Large intestine (tissue), 12 donors: ENCODE measurements at places on chromosomes 2 and 18. TPM values are rescaled to one million over a fixed set of nuclear protein-coding genes. Genes with fewer than 3 reads are reported as not detected.
A peak's percentile ranks its signal among the peaks of the same experiment; 100 is the strongest.

ASNSD1 gene
- 35.9 TPM for polyA plus RNA-seq

DNA sequence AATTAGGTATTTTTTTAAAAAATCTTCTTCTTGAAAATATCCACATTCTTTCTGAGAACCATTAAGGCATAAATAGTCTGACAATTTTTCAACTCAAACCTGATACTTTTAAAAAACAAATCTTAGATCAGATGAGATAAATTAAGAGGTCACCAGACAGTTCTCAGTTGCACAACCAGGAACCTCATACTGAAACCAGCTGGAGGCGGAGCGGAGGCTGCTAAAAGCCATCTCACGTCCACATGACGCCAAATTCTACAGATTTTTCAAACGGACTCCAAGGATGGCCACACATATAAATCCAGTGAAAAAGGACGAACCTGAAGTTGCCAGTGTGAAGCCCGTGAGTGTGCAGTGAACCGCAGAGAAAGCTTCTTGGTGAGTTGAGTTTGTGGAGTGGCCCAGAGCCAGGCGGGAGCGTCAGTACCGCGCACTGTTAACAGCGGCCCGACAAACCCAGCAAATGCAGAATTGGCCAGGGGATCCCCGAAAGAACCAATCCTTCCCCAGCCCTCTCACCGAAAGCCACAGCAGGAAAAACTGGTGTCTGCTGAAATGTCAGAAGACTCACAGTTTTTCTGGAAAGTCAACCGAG is 53.1 kb upstream of the BBS5 start:
- DNase-seq = no peak

ZSCAN30 gene
- polyA plus RNA-seq = 44.8 TPM

DNA sequence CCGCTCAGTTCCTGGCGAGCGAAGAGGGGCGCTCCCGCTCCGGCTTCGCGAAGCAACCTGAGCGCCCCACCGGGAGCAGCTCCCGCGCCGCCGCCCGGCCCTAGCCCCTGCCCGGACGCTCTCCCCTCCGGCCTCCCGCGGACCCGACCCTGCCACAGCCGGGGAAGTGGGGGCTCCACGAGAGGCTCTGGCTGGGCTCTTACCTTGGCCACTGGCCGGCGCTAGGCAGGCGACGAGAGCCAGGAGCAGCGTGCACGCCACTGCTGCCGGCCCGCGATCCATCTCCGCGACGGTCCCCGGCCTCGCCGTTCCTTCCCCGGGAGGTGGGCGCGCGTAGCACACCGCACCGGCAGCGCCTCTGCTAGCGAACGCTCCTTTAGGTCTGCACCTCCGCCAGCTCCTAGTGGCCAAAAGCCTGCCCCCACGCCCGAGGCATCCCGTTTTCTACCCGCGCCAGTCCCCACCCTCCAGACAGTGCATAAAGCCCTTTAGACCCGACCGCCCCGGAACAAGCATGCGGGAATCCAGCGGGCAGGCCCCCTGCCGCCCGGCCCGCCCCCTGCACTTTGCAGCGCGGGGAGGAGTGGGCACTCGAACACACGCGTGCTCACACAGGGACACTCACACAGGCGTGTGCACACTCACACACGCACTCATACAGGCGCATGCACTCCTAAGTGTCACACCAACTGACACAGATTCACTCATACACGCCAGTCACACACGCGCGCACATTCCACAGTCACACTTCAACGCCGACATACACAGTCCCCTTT is at the start of gene LRP2:
Gene LRP2, minus strand, starts transcription at position 417 of the 776 bp plus-strand sequence. Its CDS starts 135 bp downstream, at position 282.
- DNase-seq = peak; percentile 31

DNA sequence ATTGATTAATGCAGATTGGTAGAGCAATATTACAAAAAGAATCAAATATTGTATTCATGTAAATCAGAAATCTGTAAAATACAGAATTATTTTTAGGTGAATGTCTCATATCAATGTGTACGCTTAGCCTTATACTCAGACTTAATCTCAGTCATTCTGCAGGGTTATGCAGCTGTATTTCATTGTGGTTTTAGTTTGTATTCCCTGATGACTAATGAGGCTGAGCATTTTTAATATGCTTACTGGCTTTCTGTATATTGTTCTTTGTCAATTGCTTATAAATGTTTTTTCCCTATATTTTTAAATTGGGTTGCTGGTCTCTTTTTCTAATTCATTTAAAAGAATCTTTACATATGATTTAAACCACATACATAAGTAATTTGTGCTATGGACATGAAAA is 50.1 kb downstream of the CDH19 start:
- no peak for DNase-seq

DNA sequence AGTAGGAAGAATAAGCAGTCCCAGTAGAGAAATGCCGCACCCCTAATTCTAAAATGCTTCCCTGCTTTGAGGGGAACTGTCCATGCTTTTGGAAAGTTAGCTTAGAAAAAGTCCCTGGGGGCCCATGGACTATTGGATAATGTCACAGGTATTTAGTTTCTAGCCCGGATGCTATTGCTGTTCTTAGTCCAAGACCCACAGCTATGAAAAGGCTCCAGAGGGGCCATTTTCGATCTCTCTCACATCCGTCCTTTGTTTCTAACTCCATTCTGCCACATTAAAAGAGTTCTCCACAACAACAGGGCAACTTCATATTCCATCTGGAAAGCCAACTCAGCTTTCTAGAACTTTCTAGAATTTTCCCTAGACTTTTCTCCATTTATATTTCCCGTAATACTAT is 47.2 kb downstream of the MGAT4A start:
- no peak for DNase-seq

DNA sequence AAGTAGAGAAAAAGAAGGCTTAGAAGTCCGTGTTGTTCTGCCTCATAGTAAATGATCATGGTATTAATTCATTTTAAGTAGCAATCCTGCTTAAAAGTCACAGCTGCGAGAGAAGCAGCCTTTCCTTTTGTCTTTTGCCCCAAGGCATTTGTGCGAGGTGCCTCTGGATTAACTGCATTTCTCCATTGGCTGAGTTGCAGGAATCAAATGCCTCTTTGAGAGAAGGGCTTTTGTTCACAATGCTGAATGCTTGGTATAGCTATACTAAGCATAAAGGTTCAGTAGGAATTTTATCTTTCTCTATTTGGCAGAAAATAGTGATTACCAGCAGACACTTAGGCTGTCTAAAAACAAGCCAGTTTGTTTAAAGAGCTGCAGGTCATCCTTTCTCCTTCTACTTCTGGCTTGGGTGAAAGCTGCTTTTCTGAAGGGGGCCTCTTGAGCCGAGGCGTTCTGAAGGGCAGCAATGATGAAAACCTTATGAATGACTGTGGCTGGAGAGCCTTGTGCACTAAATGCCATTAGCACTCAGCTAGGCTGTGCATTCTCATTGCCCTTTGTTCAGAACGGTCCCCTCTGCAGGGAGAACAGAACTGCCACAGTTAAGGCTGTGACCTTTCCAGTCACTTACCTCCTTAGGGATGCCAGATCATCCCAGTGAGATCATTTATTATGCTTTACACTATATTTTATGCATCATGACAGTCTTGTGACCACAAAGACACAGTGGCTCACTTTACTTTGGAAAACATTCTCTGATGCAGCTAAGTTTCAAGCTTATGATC is 68.8 kb upstream of the TMEM87B start:
- no peak for DNase-seq

DNA sequence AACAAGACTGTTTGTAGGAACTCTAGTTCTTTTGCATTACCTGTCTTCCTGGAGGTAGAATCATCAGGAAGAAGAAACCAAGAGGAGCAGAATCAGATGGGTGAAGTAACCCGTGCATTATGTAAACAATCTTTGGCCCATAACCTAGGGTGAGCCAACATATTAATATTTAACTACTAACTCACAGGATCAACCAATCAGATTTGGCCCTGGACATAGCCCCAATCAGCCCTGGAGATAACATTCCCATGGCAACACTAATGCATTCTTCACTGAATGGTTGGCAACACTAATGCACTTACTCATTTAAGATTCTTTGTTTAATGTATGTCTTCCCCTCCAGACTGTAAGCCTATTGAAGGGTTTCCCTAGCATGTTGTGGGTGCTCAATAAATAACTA is 72.0 kb upstream of the CTAGE1 start:
- DNase-seq = peak; percentile 89

DNA sequence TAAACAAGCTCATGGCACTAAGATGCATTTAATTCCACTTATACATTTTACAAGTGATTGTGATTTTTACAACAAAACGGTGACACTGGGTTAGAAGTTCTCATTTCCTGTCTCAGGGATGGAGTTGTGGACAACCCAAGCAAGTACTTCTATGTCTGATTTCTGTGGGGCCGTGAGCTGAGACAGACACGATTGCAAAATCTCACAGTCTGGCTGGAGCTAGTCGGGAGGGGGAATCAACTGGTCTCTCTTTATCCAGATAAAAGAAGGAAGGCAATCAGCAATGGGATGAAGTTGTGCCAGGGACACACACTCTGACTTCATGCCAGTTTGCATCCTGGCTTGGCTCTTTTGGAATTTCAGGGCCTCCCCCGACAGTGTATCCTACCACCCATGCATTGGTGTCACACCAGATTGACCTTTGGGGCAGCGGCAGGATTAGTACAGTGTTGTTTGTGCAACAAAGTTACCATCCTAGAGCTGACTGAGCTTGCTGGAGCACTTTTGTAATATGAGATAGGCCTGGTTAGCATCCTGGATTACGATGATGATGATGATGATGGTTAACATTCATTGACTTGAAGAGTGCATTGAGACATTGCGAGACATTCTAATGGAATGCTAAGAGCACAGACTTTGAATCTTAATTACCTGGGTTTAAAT is 98.8 kb downstream of the CTAGE1 start:
- DNase-seq = no peak

GKN1 gene
- not detected for polyA plus RNA-seq

LOXL3 gene
- 3.6 TPM for polyA plus RNA-seq

DNA sequence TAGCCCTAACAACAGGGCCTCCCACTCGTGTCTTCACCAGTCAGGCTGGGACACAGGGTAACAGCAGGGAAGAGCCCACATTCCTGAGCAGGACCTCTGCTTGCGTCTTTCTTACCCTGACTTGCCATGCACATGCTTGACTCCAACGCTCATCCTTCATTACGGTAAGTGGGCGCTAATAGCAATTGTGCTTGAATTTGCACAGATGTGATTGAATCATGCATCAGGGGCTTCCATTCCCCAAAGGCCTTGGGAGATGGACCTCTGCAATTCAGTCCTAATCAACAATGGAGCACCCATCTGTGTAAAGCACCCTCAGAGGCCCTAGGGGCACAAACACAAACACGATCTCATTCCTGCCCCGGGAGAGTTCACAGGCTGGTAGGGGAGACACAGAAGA is 13.5 kb downstream of the TEX51 start:
- no peak for DNase-seq

DNA sequence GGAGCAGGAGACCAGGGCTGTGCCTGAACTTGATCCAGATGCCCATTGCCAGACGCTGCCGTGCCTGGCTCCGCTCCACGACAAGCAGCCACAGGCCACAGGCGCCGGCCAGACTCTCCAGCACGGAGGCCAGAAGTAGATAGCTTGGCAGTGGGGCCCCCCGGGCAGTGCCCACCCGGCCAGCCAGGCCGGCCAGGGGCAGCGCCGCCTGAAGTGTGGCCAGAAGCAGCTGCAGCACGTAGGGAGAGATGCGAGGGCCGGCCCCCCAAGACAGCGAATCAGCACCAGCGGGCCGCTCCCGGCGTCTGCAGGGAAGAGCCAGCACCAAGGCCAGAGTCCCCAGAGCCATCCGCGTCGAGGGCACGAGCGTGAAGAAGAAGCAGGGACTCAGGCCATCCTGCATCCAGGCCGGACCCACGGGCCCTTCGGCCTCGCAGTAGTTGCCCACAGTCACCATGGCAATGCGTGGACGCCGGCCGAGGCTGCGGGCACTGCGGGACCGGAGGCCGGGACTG is 484 bp downstream of the ABCB6 start:
- DNase-seq = peak; percentile 51
